Dermis microvascular lymphatic vessel endothelial cell (primary cell): ENCODE measurements at places on chromosomes 2 and 18. TPM values are rescaled to one million over a fixed set of nuclear protein-coding genes. Genes with fewer than 3 reads are reported as not detected.

Gene ARHGAP15
- under 0.01 TPM in 1 of 2 replicates, not detected in the other for total RNA-seq

Gene VAMP5
- total RNA-seq, result 89.2 and 109 TPM in 2 replicates

Gene PSTPIP2
- 0.63 and 0.64 TPM in 2 replicates for total RNA-seq

Gene FBLN7
- total RNA-seq, result 1.5 and 6.6 TPM in 2 replicates

Gene FAM237A
- not detected in 2 replicates for total RNA-seq

Gene DSG4
- total RNA-seq, result not detected in 2 replicates

Gene REEP1
- total RNA-seq, result 6.7 and 15.0 TPM in 2 replicates

Gene CTAGE1
- total RNA-seq, result not detected in 2 replicates

Gene ALPI
- not detected in 2 replicates for total RNA-seq

Gene VWC2L
- total RNA-seq, result not detected in 2 replicates

GRCh38 chr2:20627712-20628380, 23.1 kb downstream of the HS1BP3 start:
- DNase-seq, result no peak

GRCh38 chr2:23626701-23627230, 241.8 kb downstream of the KLHL29 start:
- DNase-seq, result no peak

- DNase-seq, result no peak
Measured at GRCh38 chr18:26342646-26343045, 116.4 kb downstream of the TAF4B start.

- no peak for DNase-seq
Measured at GRCh38 chr2:127498386-127498785, 27.9 kb downstream of the IWS1 start.

GRCh38 chr18:56136105-56136504, 502.3 kb downstream of the TXNL1 start:
- DNase-seq, result no peak

DNA sequence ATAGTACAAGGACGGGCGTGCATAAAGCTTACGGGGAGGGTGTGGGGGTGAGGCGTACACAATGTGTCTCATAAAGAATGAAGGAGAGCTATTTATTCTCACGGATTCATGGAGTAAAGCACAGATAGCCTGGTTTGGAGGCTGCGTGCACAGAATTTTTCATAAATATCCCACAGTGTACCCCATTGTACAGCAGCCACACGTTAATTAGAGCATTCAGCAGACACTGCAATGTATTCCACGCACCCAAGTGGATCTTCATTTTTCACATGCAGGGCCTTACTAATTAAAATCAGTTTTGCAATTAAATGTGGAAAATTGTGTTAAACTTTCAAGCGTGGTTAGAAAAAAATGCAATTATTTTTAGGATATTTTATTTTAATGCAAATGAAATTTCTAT, 227.7 kb upstream of the PXDN start:
- DNase-seq, result no peak

DNA sequence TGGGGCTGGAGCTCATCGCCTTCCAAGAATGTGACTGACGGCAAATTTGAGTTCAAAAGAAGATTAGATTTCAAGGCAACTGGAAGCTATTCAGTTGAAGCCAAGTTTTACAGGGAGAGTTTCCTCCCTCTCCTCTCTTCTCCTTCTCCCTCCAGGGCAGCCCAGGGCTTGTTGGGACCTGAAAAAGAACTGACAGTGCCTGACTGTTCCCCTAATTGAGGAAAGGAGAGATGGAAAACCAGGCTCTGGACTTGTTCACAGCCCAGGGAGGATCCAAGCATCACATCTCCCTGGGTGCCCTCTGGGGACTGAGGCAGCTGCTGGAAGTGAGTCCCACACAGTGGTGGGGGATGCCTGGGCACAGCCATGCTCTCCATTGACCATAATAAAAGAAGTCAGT, 88.1 kb downstream of the THNSL2 start:
- DNase-seq, result no peak

DNA sequence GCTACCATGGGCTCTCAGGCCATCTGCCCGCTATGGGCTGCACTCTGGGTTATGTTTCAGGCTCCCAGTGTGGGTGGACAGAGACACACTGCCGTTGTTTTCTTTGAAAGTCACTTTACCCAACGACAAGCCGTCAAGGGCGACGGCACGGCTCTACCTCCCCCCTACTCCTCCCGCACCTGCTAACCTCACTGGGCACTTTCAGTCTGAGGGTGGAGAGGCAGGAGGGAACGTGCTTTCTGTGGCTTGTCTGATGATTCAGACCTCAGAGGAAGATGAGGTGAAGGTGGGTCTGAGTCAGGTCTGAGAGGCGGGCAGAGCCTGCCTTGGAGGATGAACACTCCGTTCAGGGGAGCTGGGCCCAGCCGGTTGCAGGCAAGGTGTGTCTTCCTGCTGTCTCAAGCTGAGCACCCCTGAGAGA, 147.6 kb upstream of the HDAC4 start:
- no peak for DNase-seq

- DNase-seq, result peak; percentile 82
Measured at GRCh38 chr2:130824492-130825061, 12.1 kb upstream of the ARHGEF4 start.

- DNase-seq, result no peak
Measured at GRCh38 chr2:7118606-7119131, 201.5 kb downstream of the RNF144A start.

GRCh38 chr2:43265421-43265820, 39.0 kb upstream of the ZFP36L2 start:
- no peak for DNase-seq

GRCh38 chr18:58344861-58345463, 283.9 kb downstream of the ALPK2 start:
- DNase-seq, result no peak

GRCh38 chr2:12602661-12603060, 114.1 kb upstream of the TRIB2 start:
- no peak for DNase-seq

DNA sequence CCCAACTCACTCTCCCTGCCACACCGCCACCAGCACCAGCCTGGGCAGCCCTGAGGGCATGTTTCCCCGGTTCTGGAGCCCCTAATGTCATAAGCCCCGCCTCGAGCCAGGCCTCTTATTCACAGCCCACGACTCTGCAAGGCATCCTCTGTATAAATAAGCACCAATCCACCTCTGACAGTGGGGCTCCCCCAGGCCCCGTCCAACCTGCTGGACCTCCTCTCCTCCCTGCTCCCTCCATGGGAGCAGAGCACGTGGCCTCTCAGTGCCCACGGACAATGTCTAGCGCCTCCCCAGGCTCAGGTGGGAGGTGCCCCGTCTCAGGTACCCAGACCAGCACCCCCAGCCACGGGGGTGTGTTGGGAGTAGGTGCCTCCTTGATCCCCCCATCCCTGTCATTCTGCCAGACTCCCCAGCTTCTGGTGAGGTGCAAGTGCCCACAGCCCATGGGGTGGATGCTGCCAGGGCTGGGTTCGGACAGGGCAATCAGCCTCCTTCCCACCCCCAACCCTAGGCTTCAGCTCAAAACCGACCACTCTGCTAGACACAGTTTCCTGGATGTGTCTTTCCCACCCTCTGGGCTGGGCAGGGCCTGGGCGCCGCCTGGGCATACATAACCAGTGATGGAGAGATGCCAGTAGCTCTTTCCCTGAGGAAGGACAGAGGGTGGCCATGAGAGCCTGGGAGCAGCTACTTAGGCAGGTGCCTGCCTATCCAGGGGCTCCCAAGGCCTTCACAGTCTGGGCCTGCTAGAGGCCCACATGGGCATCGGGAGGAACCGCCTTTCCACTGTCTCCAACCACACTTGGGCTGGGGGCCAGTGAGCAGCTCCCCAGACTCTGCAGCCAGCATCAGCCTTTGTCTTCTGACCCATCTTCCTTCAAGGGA, 1.6 kb upstream of the ADRA2B start:
- DNase-seq, result no peak

DNA sequence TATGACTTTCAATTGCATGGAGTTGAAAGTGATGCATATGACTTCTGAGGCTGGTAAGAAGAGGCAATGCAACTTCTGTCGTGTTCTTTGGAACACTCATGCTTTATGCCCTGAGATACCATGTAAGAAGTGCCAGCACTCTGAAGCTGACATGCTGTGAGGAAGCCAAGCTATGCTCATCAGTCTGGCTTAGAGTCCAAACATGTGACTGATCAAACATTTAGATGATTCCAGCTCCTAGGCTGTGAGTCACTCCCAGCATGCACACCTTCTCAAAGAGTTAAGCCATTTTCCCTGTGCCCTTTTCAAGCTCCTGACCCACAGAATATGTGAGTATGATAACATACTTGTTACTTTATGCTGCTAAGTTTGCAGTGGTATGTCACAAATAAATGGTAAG, 15.8 kb upstream of the VRK2 start:
- no peak for DNase-seq

GRCh38 chr2:231104115-231104713, 20.6 kb downstream of the HTR2B start:
- peak; percentile 59 for DNase-seq

- DNase-seq, result no peak
Measured at GRCh38 chr18:49591271-49591670, 29.4 kb downstream of the LIPG start.
